ENCODE measurements at places on chromosomes 5 and 9. TPM values are rescaled to one million over a fixed set of nuclear protein-coding genes. Genes with fewer than 3 reads are reported as not detected.

The AUH gene
- total RNA-seq: 14.4 TPM

The PCDHGA12 gene
- 3.8 TPM for total RNA-seq

The CAPSL gene
- not detected for total RNA-seq

The CLIC3 gene
- not detected for total RNA-seq

The PCDHB15 gene
- total RNA-seq: 10.5 TPM

The ADGRD2 gene
- total RNA-seq: not detected

The TRIM36 gene
- total RNA-seq: 9.9 TPM

The SIL1 gene
- 35.6 TPM for total RNA-seq

The TAF11L10 gene
- not detected for total RNA-seq

The PCDHA3 gene
- total RNA-seq: 2.6 TPM

GRCh38 chr5:172064766-172065165 is 58.3 kb upstream of the FBXW11 start:
- no peak for DNase-seq

DNA sequence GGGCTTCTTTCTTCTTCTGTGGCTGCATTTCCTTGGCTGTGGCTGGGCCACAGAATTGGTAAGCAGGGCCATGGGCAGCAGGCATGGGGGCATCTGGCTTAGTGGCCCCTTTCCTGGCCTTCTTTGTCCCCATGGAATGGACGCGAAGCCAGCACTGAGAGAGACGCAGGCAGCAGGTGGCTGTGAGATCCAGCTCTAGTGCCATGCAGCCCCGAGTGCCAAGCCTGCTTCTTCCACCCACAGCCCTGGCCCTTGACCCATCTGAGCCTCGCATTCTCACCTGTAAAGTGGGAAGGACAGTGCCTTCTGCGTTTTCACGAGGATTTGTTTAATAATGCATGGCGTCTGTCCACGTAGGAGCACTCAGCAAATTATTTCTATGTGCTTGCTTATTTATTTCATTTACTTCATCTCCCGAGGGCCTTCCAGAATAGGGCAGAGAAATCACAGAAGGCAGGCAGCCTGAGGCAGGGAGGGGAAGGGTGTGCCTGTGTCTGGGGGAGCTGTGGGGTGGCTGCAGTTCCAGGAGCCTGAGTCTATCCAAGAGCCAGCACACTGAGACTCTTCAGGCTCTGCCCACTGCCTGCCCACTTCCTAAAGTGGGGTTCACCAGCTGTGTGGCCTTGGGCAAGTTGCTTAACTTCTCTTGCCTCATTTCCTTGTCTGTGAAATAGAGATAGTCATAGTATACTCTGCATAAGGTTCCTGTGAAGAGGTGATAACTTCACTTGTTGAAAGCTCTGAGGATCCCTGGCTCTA is 55.2 kb downstream of the NTNG2 start:
- DNase-seq: no peak

DNA sequence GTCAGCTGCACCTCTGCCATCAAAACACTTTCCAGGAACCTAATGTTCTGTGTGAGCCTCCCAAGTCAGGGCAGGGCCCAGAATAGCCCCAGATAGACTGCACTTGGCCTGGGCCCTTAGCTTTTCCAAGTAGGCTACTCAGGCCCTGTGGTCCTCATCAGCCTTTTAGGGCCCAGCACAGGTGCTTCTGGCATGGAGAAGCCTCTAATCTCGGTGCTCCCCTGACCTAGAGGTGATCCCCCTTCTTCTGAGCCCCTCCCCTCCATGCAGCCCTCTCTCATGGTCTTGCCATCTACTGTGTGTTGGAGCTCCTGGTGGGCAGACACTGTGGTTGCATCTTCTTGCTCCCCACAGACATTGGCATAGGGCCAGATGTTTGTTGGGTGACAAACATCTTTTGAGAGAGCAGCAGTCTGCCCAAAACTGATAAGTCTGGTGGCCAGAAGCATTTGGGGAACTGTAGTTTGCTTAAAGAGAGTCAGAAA is 28.1 kb downstream of the FRMPD1 start:
- DNase-seq: no peak

GRCh38 chr5:122149321-122150090 is 20.2 kb downstream of the ZNF474 start:
- no peak for DNase-seq

DNA sequence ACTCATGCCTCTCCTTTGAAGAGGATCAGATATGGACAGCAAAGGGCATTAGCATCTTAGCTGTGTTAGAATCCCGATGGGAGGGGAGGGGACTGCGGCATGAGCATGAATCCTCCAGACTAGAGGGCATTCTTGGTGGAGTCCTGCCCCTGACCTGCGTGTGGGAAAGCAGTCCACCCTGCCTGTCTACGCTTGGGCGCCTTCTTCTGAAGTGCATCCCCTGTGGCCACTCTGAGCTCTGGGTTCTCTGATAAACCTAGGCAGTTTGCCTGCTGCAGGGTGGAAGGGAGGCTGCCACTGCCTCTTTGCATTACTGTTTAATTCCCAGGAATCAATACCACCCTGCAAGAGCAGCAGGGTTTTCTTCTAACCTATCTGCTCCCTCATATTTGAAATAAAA is 169.3 kb downstream of the INSYN2B start:
- no peak for DNase-seq

GRCh38 chr5:167305591-167306213 is 985.7 kb upstream of the WWC1 start:
- DNase-seq: no peak

DNA sequence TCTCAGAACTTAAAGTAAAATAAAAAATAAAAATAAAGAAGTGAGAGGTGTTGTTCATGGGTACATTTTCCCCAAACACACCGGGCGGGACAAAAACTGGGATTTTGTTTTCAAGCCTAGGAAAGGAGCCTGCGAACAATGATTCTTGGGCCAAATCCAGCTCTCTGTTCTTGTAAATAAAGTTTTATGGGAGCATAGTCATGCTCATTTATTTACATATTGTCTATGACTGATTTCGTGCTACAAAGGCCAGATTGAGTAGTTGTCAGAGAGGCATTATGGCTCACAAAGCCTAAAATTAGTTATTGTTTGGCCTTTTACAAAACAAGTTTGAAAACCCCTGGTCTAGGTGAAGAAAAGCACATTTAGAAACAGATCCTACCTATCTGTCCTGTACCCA is 821.0 kb upstream of the GRAMD2B start:
- no peak for DNase-seq

DNA sequence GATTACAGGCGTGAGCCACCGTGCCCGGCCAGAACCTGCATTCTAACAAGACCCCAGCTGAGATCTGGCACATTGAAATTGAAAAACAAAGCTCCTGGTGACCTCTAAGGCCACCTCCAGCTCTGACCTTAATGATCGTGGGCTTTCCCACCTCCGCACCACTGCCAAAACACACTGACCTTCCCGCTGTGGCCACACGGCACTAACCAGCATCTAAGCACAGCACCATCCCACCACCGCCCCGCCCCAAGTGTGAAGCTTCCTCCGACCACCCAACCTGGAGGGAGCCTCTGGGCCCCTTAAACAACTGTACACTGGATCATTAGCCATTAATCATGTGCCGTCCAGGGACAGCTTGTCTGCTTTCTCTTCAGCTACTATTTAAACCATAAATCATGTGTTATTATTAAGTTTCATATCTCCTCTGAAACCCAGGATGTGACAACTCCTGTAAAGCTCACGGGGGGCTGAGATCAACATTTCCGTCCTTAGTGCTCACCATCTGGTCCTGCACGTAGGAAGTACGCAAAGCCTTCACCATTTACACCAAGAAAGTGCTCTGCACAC is 80.6 kb downstream of the COL23A1 start:
- DNase-seq: no peak

All from endothelial cell (in vitro differentiated cells).